ENCODE measurements at places on chromosomes 2 and 18.

GRCh38 chr18:65754121-65754520 lies 3.3 kb downstream of the CDH7 start:
- DNase-seq, result no peak

GRCh38 chr2:32008805-32009515 lies 1.8 kb downstream of the MEMO1 start:
- no peak for DNase-seq

GRCh38 chr18:8806798-8807487 lies 101.6 kb downstream of the MTCL1 start:
- no peak for DNase-seq

DNA sequence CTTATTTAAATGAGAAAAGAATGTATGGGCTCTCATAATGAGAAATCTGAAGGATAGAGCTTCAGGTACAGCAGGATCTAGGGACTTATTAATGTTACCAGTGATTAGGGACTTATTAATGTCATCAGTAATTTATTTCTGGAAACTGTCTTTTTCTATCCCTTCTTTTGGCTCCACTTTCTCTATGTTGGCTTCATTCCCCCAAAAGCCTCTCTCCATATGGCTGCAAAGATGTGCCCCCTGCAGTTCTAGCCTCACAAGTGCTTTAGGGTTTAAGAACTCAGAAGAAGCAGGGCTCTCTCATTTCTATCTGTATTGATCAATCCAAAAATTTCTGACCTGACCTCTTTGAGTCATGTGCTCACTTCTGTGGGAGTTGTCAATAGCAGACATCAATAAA lies 480.9 kb downstream of the TXNL1 start:
- DNase-seq, result no peak

- no peak for DNase-seq
Measured at GRCh38 chr2:46939626-46940359, 24.2 kb upstream of the MCFD2 start.

DNA sequence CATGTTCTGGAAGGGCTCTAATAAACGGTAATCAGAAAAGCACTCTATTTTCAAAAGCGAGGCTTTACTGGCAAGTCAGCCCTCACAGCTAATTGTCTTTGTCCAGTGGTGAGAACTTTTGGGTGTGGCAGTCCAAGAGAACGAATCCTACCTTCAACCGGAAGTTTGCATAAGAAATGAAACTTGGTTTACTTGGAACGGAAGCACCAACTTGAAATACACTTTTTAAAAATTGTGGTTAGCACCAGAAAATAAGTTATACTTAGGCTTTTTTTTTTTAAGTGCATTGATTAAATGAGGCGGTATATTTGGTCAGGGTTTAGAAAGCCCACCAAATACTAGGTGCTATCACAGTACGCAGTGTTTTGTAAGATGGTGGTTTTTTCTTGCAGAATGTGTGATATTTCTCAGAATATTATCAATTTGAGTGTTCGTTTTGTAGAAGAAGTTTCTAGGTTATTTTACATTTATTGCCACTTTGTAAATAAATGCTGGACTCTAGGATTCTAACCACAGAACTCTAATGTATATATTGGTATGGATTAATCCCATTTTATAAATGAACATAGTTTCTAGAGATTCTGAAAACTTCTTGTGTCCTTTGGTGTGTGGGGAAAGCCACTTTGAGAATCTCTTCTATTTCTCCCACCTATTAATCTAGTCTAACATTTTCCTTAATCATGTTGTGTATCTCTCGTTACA lies 1.2 kb downstream of the MYL12A start:
- no peak for DNase-seq

- no peak for DNase-seq
Measured at GRCh38 chr2:95231723-95232122, 24.4 kb downstream of the ZNF892 start.

DNA sequence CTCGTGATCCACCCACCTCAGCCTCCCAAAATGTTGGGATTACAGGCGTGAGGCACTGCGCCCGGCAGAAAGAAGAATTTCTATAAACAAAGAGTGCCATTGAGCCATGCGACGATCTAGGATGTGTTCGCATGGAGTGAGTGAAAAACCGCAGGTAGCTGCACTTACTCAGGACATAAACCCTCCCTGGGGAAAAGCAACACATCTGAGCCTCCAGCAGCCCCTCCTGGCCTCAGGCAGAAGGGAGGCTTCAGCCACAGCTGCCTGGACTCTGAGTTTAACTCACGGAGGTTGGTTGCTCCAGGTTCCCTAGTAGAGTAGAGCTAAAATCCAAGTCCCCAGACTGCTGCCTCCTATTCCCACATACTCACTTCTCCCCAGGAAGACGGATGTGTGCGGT lies 11.3 kb upstream of the STK25 start:
- DNase-seq, result no peak

- no peak for DNase-seq
Measured at GRCh38 chr2:220489121-220489520, 861.7 kb downstream of the SLC4A3 start.

- DNase-seq, result no peak
Measured at GRCh38 chr2:170764880-170765261, 5.3 kb upstream of the ERICH2 start.

DNA sequence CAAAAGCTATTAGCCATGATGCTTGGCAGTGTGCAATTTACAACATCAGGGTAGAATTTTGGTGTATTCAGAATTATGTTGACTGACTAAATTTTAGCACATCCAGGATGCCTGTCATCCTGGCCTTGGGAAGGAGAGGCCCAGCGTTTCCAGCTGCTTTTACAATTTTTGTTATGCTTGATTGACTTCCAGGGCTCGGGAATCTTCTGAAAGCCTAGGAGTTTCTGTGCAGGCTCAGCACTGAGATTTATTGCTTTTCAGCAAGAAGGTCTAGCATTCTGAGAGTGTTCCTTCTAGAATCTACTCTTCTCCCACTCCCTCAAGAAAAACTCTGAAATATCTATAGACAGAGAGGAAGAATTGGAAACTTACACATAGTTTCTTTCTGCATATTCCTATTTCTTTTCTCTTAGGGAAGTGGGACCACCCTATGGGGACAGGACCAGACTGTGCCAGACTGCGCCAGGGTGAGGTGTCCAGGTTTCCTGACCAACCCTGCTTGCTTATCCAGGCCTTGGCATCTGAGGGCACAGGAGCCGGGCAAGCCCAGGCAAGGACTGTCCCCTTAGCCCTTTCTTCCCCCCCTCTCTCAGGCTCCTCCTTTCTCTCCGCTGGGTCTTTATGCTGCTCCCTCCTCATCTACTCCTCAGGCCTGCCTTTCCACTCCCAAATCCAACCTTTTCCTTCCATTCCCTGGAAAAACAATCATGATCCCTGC lies 26.9 kb downstream of the MAIP1 start:
- no peak for DNase-seq

GRCh38 chr2:149616681-149617456 lies 29.3 kb upstream of the MMADHC start:
- DNase-seq, result no peak

- DNase-seq, result no peak
Measured at GRCh38 chr18:74373428-74373827, 57.8 kb downstream of the C18orf63 start.

DNA sequence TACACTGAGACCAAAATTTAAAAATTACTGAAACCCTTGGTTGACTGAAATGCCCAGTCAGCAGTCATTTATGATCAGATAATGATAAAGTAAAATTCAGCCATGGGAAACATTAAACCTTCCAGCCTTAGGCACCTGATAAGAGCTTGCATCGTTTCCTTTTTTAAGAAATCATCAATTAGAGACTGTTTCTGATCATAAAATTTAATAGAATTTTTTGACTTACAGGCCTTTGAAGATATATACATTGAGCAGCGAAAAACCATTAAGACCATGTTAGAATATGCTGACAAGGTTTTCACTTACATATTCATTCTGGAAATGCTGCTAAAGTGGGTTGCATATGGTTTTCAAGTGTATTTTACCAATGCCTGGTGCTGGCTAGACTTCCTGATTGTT lies 99.6 kb upstream of the CSRNP3 start:
- DNase-seq, result no peak

- DNase-seq, result no peak
Measured at GRCh38 chr2:44510246-44510645, 148.5 kb downstream of the CAMKMT start.

GRCh38 chr2:168034616-168035015 lies 212.8 kb downstream of the STK39 start:
- DNase-seq, result no peak

DNA sequence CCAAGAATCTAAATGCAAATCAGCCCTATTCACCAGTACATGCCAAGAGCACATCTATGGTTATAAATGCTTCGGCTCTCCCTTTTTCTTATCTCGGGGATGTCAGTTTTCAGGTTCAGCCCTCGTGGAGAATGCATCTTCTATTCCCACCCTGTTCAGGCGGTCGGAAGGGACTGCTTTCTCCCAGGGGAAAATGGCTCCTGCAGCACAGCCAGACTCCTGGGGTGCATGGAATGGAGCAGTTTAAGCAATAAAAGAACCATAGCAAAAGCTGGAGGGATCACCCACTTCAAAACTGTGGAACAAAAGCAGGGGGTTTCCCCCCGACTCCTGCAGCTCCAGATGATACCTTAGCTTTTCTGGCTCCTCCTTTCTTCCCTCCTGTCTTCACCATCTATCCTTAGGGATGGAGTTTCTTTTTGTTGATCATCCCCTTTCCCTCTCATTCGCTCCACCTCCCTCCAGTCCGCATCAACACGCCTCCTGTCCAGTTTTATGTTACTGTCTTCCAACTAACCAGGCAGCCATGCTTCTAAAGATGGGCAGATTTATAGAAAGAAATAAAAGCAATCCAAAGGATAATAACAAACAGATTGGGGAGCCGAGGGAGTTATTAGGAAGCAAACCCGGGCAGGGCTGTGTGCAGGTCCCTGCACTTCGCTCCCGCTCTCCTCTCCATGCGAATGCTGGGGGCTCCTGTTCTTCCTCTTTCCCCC lies 356.2 kb upstream of the SMIM21 start:
- DNase-seq, result no peak

DNA sequence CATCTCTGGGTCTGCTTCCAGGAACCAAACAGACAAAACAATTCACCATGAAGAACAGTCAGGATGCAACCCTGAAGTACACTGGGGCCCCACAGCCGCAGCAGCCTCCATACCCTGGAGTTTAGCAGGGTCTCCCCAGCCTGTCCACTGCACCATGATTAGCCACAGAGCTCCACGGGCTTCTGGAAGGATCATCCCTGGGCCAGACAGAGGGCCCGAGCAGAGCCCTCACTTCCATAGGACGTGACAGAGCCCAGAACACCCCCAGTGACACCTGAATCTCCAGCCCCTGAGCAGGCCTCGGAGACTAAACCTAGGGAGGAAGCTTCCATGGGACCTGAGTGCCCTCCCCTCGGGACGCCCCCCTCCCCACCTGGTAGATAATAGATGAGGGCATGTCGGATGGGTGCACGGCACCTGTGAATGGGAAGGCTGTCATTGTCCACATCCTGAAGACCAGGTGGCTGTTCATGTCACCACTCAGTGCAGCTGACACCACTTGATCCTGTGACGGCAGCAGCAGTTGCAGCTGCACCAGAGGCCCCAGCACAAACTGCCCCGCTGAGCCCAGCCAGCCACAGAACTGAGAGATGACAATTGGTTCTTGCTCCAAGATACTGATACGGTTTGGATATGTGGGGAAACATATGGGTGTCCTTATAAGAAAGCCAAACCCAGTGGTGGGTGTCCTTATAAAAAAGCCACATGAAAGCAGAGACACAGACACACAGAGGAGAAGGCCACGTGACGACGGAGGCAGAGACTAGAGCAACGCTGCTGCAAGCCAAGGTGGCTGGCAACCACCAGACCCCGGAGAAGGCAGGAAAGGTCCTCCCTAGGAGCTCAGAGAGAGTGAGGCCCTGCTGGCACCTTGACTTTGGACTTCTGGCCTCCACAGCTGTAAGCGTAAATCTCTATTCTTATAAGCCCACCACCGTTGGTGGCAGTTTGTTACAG lies 23.2 kb downstream of the KIF1A start:
- no peak for DNase-seq

- no peak for DNase-seq
Measured at GRCh38 chr2:36528274-36528673, 69.7 kb downstream of the FEZ2 start.

- no peak for DNase-seq
Measured at GRCh38 chr2:205775097-205775877, 93.0 kb downstream of the NRP2 start.

DNA sequence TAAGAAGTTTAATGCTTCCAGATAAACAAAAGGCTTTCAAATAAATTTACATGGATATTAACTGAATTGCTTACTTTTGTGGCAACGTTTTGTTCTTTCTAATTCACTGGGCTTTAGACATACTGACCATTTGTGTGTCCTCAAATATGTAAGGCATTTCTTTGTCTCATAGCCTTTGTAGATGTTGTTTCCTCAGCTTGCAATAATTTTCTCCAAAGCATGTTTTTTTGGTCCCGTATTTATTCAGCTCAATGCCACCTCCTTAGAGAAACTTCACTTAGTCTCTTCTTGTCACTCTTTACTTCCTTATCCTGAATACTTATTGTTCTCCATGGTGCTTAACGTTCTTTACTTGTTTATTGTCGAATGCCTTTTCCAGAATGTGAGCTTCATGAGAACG lies 98.5 kb downstream of the NUP35 start:
- DNase-seq, result no peak

DNA sequence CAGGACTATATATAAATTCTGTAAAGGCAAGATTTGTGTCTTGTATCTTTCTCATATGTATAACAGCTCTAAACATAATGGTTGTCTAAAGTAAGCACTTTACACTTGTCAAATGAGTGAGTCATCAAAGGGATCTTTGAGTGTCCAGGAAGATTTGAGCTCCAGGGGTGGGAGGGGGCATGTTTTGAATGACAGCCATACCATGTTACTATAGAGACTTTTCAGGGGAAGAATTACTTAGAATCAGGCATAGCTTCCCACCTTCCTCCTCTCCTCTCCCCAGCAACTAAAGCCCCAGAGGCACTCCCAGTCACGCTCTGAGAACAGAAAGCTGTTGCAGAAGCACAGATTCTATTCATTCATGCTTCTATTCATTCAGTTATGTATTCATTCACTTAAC lies 65.8 kb upstream of the ALK start:
- no peak for DNase-seq

All from activated B cell treated with CpG ODN at 0.5 μM for 24 hours (primary cell).